ENCODE measurements at places on chromosomes 11 and 22.

DNA sequence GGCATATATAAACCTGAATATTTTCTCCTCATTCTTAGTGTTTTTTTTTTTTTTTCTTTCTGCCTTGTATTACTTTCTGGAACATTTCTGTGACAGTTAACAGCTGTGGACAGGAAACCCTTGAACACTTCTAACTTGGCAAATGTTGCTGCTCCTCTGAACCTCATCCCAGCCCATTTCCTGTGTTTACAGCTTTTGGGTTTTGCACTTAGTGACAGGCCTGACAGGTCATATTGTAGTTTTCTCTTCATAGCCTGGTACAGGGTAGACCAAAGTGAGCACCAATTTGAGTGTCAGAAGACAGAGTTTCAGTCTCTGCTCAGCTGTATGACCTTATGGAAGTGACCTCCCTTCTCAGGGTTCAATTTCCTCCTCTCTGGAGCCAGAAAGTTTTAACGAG is 91.6 kb downstream of the STIM1 start:
- H3K27ac ChIP-seq = peak overlapping the region; percentile 97
- peaks cover 60% of the 10 kb centered on the region for H3K36me3 ChIP-seq

DNA sequence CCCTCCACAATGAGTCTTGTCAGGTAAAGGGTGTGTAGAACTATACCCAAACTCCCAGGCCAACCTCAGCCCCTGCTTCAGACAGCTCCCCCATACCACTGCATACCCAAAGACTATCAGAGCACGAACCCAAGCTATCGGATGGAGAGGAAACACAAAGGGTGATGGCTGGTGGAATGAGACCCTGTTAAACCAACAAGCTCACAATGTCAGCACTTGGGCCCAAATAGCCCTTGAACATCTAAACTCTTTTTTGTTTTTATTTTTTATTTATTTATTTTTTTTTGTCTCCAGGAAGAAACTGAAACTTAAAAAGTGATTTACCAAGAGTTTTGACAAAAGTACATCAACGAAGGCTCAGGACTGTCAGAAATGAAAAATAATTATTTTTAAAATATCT is 10.6 kb downstream of the DGCR2 start:
- no peak for DNase-seq
- no peak overlapping the region for H3K27ac ChIP-seq
- H3K27me3 ChIP-seq = no peaks in the 10 kb centered on the region
- H3K4me3 ChIP-seq = no peak overlapping the region
- H3K4me1 ChIP-seq = peaks cover 57% of the 10 kb centered on the region
- H3K36me3 ChIP-seq = peaks cover 7% of the 10 kb centered on the region

DNA sequence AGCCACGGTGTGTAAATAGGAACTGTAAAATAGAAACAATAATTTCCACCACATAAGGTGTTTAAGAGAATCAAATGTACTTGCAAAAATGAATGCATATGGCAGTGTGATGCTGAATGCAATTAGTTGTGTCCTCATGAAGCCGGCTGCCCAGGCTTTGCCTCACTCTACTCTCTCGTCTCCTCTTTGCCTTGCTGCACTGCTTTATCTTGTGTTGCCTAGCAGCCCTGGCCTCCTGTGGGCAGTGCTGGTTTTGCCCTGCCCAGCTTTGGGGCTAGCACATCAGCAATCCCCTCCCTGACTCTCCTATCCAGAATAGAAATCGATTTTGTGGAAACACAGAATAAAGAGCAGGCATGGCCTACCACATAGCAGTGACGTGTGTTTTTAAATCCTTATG is 30.0 kb downstream of the LRRC32 start:
- no peak overlapping the region for H3K4me3 ChIP-seq
- H3K27me3 ChIP-seq = peaks cover 62% of the 10 kb centered on the region
- peaks cover 6% of the 10 kb centered on the region for H3K4me1 ChIP-seq
- no peak overlapping the region for H3K27ac ChIP-seq
- H3K36me3 ChIP-seq = no peaks in the 10 kb centered on the region

- DNase-seq = no peak
- no peak overlapping the region for H3K4me3 ChIP-seq
- no peaks in the 10 kb centered on the region for H3K4me1 ChIP-seq
- no peak overlapping the region for H3K27ac ChIP-seq
- H3K36me3 ChIP-seq = no peaks in the 10 kb centered on the region
Observed at GRCh38 chr11:1829039-1829820, 5.6 kb upstream of the SYT8 start.

GRCh38 chr11:86606836-86607481 is 65.5 kb downstream of the ME3 start:
- H3K27me3 ChIP-seq = peaks cover 11% of the 10 kb centered on the region
- H3K36me3 ChIP-seq = no peaks in the 10 kb centered on the region
- no peak overlapping the region for H3K4me3 ChIP-seq
- no peak for DNase-seq
- H3K27ac ChIP-seq = no peak overlapping the region

- H3K4me1 ChIP-seq = peaks cover 68% of the 10 kb centered on the region
- H3K27me3 ChIP-seq = no peaks in the 10 kb centered on the region
- H3K36me3 ChIP-seq = peaks cover 6% of the 10 kb centered on the region
- peak overlapping the region; percentile 44 for H3K27ac ChIP-seq
- DNase-seq = peak; percentile 32
- H3K4me3 ChIP-seq = no peak overlapping the region
Observed at GRCh38 chr22:36197514-36198146, 4.0 kb downstream of the APOL4 start.

DNA sequence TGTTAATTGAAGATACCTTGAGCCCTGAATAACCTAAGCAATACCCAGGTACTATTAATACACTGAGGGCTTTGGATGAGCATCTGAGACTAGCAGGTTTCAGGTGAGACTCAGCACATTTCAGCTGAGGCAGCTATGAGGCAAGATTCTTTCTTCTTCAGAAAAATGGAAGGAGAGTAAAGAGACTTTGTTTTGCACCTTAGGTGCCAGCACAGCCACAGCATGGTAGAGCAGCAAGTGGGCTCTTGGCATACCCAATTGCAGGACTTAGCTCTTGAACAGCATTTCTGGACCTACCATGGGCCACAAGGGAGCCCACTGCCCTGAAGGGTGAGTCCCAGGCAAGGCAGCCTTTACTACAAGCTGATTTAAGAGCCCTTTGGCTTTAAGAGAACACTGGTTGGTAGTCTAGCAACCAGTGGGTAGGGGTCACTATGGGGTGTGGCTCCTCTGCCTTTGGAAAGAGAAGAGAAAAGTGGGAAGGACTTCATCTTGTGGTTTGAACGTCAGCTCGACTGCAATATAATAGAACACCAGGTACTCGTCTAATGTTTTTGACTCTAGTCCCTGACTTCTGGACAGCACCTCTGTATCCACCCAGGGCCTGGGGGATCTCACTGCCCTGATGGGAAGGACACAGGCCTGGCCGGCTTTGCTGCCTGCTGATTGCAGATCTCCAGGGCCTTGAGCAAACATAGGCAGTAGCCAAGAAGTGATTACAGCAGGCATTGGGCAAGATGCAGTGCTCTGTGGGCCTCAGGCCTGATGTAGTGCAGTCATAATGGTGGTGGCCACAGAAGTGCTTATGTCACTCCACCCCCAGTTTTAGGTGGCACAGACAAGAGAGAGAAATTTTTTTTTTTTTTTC is 73.3 kb downstream of the GLYATL1 start:
- H3K27ac ChIP-seq = no peak overlapping the region
- H3K27me3 ChIP-seq = peaks cover 7% of the 10 kb centered on the region
- no peaks in the 10 kb centered on the region for H3K36me3 ChIP-seq

DNA sequence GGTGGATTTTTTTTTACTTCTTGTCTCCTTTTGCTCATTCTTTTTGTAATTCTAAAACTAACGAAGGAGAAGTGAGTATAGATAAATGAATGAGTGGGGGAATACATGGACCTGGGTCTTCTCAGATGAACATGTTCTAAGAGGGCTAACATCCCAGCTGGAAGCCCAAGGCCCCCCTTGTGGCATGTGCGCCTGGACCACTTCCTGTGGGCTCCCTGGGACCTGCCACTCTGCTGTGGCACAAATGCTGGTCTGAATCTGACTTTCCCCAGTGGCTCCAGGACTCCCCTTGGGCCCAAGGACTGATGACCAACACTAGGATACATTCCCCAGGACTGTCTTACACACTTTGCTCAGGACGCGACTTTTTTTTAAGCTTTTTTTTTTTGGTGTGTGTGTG is 32.7 kb upstream of the ALX4 start:
- no peak overlapping the region for H3K27ac ChIP-seq
- H3K36me3 ChIP-seq = no peaks in the 10 kb centered on the region
- no peak overlapping the region for H3K4me3 ChIP-seq
- peaks cover 25% of the 10 kb centered on the region for H3K27me3 ChIP-seq
- H3K4me1 ChIP-seq = no peaks in the 10 kb centered on the region

Measured in activated CD4-positive, alpha-beta memory T cell treated with anti-CD3 and anti-CD28 coated beads, Interleukin-2, amount 10 ng/mL, durations not matched to agents 7 days and 5 days (primary cell).